Chondrocyte (in vitro differentiated cells): ENCODE measurements at places on chromosomes 7 and 10. TPM values are rescaled to one million over a fixed set of nuclear protein-coding genes. Genes with fewer than 3 reads are reported as not detected.

The TAS2R16 gene
- not detected in 3 replicates for total RNA-seq

The KAT6B gene
- 17.8 to 23.1 TPM (median 20.8 TPM) in 3 replicates for total RNA-seq

The RNF32 gene
- 0.52 to 1.9 TPM (median 1.2 TPM) in 3 replicates for total RNA-seq

The CYP26C1 gene
- 0.10 to 0.25 TPM (median 0.15 TPM) in 3 replicates for total RNA-seq

The PFKFB3 gene
- total RNA-seq, result 40.3 to 46.5 TPM (median 41.6 TPM) in 3 replicates

The AFAP1L2 gene
- 1.6 to 2.9 TPM (median 1.8 TPM) in 3 replicates for total RNA-seq

The NDUFA5 gene
- total RNA-seq, result 46.4 to 78.1 TPM (median 52.3 TPM) in 3 replicates

- H3K4me1 ChIP-seq, result no peaks in the 10 kb centered on the region
- DNase-seq, result no peak
- H3K36me3 ChIP-seq, result peaks cover 26% of the 10 kb centered on the region
- no peak overlapping the region for H3K27ac ChIP-seq
- no peaks in the 10 kb centered on the region for H3K27me3 ChIP-seq
Observed at GRCh38 chr7:27532314-27532713, 130.4 kb downstream of the HIBADH start.

DNA sequence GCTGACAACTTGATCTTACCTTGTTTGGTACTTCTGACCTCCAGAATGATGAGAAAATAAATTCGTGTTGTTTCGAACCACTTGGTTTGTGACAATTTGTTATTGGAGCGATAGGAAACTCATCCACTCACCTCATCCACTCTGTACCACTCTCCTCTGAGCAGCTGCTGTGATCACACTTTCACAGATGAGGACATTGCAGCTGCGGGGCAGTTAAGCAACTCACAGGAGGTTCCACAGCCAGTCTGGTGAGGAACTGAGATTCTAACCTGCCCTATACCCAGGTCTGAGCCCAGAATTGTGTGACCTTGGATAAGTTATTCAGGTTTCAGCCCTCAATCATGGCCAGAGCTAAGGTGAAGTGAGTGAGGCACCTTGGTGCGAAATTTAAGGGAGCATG, 35.2 kb downstream of the BTBD16 start:
- DNase-seq, result no peak
- H3K36me3 ChIP-seq, result peaks cover 1% of the 10 kb centered on the region
- H3K4me3 ChIP-seq, result no peak overlapping the region
- H3K27me3 ChIP-seq, result no peaks in the 10 kb centered on the region

DNA sequence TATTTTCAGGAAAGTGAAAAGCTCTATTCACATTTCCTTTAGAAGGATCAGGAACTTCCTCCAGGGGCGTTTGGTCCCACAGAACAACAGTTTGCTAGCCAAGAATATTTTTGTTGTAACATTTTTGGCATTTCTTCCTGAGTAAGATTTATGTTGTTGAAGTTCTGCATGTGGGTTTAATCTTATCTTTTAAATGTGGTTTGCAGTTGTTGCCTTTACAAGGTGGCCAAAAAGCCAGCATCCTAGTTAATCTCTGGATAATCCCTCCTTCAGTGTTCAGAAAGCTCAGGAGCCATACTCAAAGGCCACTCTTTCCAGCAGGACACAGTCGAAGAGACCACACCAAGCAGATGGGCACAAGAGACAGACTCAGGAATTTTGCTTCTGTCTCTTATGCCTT, 30.0 kb downstream of the SLC26A4 start:
- no peaks in the 10 kb centered on the region for H3K36me3 ChIP-seq
- no peaks in the 10 kb centered on the region for H3K27me3 ChIP-seq
- no peak for DNase-seq

GRCh38 chr7:84822941-84823510, 363.8 kb downstream of the SEMA3D start:
- H3K4me1 ChIP-seq, result no peaks in the 10 kb centered on the region
- H3K4me3 ChIP-seq, result no peak overlapping the region
- no peaks in the 10 kb centered on the region for H3K36me3 ChIP-seq
- no peaks in the 10 kb centered on the region for H3K27me3 ChIP-seq
- DNase-seq, result no peak

GRCh38 chr10:37700886-37701780, 156.3 kb downstream of the ZNF248 start:
- H3K4me1 ChIP-seq, result no peaks in the 10 kb centered on the region
- no peak overlapping the region for H3K4me3 ChIP-seq
- DNase-seq, result no peak
- H3K27me3 ChIP-seq, result no peaks in the 10 kb centered on the region
- no peaks in the 10 kb centered on the region for H3K36me3 ChIP-seq

DNA sequence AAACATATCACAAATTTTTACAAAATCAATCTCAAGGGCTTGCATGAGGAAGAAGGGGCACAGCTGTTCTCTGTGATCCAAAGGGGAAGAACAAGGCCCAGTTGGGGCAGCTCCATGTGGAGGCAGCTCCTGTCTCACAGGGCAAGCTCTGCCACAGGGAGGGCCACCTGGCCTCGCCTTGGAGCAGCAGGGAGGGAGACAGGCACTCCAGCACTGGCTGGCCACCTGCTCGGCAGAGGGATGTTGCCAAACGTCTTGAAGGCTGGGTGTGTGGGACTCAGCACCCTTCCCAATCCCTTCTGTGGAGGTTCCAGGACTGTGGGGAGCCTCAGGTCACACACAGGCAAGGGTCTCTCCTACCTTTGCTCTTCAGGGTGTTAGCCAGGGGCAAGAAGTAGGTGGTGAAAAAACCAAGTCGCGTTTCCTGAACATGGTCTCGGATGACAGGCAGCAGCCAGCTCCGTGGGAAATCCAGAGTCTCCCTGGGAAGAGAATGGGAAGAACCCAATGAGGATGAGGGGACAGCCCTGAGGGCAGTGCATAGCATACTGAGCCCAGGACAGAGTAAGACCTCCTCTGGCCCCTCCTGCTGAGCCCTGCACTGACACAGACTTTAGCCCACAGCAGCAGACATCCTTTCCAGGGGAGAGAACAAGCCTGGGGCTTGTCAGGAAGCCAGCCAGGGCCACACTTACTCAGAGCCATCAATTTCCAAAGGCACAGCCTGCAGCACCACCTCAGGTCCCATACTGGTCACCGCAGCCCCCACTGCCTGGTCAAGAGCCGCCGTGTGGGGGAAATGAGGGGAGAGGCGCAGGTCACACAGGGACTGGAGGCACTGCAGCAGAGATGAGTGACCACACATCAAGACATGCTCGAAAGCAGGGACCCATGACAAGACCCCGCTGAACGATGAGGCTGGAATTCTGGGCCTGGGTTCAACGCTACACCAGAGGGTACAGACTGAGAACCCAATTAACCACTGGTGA, 21.9 kb downstream of the RRP12 start:
- peaks cover 8% of the 10 kb centered on the region for H3K36me3 ChIP-seq
- no peak overlapping the region for H3K27ac ChIP-seq
- no peaks in the 10 kb centered on the region for H3K4me1 ChIP-seq
- no peak for DNase-seq

- peaks cover 8% of the 10 kb centered on the region for H3K27me3 ChIP-seq
- no peak for DNase-seq
- no peak overlapping the region for H3K27ac ChIP-seq
- no peaks in the 10 kb centered on the region for H3K36me3 ChIP-seq
- no peak overlapping the region for H3K4me3 ChIP-seq
Observed at GRCh38 chr10:111323389-111323966, 246.6 kb downstream of the ADRA2A start.

- no peak for DNase-seq
- peak overlapping the region; percentile 85 for H3K27ac ChIP-seq
- H3K4me3 ChIP-seq, result no peak overlapping the region
Observed at GRCh38 chr7:47266799-47267198, 315.1 kb downstream of the TNS3 start.
